A172 (cell line): ENCODE measurements at places on chromosomes 6 and 20.

GRCh38 chr6:19380293-19380692 is 456.9 kb upstream of the ID4 start:
- DNase-seq: peak; percentile 62

- no peak for DNase-seq
Observed at GRCh38 chr20:19960745-19961144, 56.4 kb upstream of the NAA20 start.

- peak; percentile 97 for DNase-seq
Observed at GRCh38 chr20:49775229-49775693, 37.4 kb upstream of the SLC9A8 start.

DNA sequence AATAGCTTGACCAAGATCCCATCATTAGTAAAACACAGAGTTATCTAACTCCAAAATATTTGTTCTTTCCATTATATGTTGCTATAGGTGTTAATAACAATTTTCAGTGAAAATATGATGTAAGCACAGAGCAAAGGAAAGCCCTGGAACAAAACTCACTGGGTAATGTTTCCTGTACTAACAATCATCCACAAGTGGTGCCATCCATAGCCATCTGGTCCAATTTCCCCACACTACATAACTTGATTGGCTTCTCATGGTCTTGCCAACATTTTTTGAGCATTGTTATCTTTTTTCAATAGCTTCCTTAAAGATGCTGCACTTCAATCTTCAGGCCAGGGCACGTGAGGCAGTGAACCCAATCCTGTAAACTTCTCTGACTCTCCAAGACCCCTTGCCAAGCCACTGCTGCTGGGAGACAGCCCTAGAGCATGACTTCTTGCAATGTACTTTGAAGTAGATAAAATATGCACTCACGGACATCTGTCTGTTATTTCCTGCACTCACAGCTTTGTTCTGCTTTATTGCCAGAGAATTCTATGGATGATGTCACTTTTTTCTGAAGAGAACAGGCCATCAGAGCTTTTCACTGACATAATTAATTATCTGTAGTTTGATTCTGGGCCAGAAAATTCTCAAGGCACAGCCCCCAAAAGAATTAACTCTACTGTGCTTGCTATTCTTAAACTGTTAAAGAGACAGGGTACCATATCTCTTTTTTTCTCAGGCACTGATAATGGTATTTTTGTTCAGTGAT is 97.5 kb upstream of the TMEM30A start:
- DNase-seq: no peak

GRCh38 chr6:151693366-151693765 is 114.1 kb upstream of the ESR1 start:
- no peak for DNase-seq

- no peak for DNase-seq
Observed at GRCh38 chr6:164290101-164290500, 875.6 kb downstream of the QKI start.

DNA sequence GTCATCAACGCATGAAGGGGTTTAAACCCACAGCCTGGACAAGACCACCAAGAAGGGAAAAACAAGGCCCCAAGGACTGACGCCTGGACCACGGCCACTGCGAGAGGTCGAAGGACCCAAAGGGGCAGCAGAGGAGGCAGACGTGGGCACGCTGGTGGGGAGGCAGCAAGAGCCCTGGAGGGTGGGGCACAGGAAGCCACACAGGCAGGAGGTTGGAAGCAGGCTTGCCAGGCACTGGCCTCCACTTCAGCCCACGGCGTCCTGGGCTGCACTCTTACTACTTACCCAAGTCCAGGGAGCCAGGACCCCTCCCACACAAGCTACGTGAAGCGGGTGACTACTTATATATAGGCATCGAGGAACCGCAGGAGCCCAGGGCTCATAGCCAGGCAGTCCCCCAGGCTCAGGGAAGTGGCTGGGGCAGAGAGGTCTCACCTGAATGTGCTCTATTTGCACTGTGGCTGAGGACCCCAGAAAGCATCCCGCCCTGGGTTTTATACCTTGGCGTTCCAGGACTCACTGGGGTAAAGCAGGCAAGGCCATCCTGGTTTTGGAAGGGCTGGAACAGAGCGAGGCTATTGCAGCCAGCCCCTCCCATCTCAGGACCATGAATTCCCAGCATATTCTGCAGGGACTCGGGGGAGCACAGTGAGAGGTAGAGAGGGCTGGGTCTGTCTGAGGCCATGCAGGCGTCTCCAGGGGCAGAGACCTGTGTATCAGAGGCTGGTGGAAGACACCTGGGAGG is 113.8 kb upstream of the AFDN start:
- DNase-seq: no peak

- DNase-seq: no peak
Observed at GRCh38 chr20:37207171-37207570, 27.8 kb upstream of the MROH8 start.

- no peak for DNase-seq
Observed at GRCh38 chr6:147567141-147567805, 58.8 kb downstream of the SAMD5 start.

GRCh38 chr20:45096781-45097180 is 4.1 kb downstream of the KCNS1 start:
- no peak for DNase-seq

- DNase-seq: peak; percentile 19
Observed at GRCh38 chr6:132730560-132730959, 16.7 kb upstream of the VNN1 start.

DNA sequence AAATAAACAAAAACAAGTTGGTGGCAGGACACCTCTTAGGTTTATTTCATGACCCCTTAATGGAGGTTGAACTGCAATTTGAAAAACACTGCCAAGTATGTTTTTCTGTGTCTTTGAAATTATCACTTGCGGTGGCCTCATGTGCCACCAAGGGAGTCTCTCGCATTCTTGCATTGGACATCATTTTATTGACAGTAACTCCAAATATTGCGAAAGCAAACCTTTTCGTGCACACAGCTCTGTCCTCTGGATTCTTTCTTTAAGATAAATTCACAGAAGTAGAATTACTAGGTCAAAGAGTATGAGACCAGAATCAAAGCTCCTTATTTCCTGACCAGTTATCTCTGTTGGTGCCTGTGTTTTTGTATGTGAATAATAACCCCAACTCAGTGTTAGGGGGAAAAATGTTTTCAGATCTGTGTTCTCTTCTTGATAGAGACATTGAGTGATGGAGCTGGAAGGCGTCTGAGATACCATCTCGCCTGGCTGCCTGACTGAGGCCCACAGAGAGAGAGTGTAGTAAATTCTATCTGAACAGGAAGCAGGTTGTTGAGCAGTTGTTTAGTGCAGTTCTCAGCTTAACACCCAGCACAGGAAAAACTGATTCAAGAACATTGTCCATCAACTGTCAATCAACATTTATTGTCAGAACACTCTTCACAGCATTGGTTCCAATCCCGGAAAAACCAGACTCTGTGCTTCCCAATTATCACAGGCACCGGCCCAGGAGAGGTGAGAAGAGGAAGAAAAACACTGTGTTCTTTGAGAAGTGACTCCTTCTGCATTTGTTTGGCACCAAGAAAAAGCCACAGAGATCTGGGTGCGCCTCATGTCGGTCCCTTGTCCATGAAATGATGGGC is 2.2 kb upstream of the CCDC167 start:
- DNase-seq: no peak

DNA sequence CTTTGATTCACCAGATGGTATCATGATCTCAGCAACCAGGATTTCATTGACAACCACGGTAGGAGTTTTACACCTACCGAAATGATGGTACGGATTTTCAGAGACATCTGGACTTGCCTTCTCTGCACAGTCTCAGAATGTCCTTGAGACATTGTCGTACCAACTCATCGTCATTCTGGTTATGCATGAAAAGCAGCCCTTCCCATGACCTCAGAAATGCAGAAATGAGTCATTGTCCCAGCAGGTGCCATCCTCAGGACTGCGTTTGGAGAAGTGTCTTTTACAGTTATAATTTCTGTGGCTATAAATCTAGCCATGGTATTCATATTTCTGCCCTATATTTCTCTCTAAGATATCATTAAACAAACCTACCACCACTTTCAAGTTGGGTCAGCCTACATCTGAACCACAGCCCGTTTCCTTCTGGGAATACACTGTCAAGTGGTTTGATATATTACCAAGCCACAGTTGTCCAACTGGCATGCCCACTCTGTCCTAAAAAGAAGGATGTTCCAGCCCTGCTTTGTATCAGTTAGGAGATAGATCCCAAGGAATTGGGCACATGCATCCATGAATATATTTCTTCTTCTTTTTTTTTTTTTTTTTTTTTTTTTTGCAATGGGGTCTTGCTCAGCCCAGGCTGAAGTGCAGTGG is 7.5 kb upstream of the BFSP1 start:
- peak; percentile 84 for DNase-seq

DNA sequence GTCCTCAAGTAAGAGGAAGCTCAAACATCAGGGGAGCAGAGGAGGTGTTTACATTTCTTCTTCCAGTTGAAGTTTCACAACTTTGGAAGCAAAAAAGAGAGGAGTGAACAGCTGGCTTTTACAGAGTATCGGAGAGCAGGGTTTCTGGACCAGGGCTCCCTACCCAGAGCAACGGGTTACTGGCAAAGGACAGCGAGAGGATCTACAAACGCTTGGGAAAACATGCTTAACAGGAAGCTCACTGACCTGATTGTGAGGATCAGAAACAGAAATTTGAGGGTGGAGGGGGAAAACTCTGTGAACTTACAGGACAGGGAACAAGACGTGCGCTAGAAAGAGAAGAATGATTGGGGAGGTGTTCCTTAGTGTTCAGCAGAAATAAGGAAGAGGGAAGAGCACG is 85.7 kb upstream of the TAB2 start:
- DNase-seq: no peak
